Parietal lobe (tissue), 2 donors: ENCODE measurements at places on chromosomes 3 and 15. TPM values are rescaled to one million over a fixed set of nuclear protein-coding genes. Genes with fewer than 3 reads are reported as not detected.

Gene GP5
- total RNA-seq = not detected

Gene VGLL3
- total RNA-seq = 0.94 TPM

Gene SUCNR1
- 0.31 TPM for total RNA-seq

Gene GADL1
- 2.8 TPM for total RNA-seq

Gene GHSR
- total RNA-seq = not detected

Gene TF
- 7.2 TPM for total RNA-seq

Gene EFCAB12
- 0.94 TPM for total RNA-seq

Gene DCUN1D1
- total RNA-seq = 47.0 TPM

Gene HERC2
- total RNA-seq = 128 TPM

Gene ROPN1
- not detected for total RNA-seq
